ENCODE measurements at places on chromosomes 12 and 14. TPM values are rescaled to one million over a fixed set of nuclear protein-coding genes. Genes with fewer than 3 reads are reported as not detected.

Gene POTEG
- not detected for total RNA-seq

Gene GPR132
- 1.3 TPM for total RNA-seq

- DNase-seq: no peak
Measured at GRCh38 chr14:101019541-101019940, 116.0 kb upstream of the RTL1 start.

DNA sequence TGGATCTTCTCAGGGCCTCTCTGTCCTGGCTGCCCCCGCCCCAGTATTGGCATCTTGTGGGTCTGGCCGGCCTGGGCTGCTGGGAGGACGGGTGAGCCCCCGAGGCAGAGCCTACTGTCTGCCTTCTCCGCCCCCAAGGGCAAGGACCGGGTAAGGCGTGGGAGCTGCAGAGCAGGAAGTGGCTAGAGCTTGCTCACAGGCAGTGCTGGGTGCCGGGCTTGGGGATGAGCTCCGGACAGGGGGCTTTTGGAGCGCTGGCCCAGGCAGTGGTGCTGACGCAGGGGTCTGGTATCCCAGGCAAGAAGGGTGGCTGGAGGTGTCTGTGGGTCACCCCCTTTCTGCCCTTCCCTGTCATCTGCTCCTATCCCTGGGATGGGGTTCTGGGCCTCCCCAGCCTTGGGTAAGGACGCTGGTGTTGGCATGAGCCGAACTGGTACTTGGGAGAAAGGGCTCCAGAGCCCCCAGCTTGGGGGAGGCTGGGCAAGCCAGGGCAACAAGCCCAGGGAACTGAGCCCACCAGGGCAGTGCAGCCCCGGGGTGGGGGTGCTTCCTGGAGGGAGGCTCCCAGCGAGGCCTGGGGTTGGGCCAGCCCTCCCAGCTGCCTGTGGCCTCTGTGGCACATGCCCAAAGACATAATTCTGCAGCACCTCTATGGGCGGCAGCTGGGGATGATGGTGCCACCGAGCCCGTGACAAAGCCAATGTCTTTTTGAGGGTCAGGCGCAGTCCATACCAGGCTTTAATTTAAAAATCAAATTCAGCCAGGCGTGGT is 126.3 kb downstream of the KIF26A start:
- DNase-seq: no peak

- no peak for DNase-seq
Measured at GRCh38 chr14:104521816-104522745, 57.5 kb upstream of the C14orf180 start.
